ENCODE measurements at places on chromosomes 7 and 10.

GRCh38 chr7:149741629-149742028, 31.8 kb downstream of the ZNF467 start:
- DNase-seq, result no peak

GRCh38 chr7:64183126-64183742, 23.8 kb upstream of the ZNF735 start:
- DNase-seq, result no peak

GRCh38 chr7:130273081-130273932, 6.6 kb downstream of the CPA2 start:
- peak; percentile 82 for DNase-seq

GRCh38 chr7:78489476-78490240, 691.1 kb downstream of the PHTF2 start:
- DNase-seq, result no peak

GRCh38 chr7:27159266-27160144, 3.0 kb upstream of the HOXA7 start:
- DNase-seq, result no peak

DNA sequence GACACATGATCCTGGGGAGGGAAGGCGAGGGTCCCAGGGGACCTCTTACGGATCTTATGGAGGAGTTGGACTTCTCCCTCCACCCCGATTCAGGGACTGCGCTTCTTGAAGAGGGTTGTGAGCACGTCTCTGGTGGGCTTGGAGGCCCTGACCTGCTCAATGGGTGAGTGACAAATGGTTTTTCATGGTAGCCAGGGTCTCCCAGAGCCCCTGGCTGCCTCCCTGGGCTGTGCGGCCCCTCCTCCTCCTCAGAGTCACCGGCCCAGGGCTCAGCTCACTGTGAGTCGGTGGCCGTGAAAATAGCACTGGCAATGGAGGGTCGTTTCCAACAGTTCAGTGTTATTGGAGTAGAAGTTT, 26.6 kb downstream of the INPP5A start:
- no peak for DNase-seq

DNA sequence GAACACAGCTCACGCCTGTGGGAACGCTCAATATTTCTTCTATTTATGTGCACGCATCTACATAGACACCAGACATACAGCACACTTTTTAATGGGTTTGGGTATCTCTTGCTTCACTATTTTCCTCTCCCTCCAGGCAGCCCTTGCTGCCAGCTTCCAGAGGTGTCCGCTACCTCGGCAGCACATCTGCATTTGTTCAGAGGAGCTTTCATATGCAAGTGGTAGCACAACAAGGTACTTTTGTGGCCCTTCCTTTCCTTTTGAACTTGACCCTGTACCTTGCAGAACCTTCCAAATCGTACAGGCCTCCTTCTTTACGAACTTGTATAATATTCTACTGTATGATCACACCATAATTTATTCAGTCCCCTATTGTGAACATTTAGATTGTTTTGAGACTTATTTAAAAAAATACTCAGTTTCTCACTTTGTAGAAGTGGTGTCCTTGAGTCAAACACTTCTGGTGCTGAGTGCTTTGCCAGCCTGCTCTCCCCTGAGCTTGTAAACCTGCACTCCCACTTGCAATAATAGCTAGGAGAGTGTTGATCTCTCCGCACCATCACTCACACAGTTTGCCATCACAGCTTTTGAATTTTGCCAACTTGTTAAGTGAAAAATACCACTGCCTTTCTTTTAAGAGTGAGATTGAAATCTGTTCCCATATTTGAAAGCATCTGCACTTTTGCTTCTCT, 106.0 kb upstream of the ZNF32 start:
- DNase-seq, result peak; percentile 20

DNA sequence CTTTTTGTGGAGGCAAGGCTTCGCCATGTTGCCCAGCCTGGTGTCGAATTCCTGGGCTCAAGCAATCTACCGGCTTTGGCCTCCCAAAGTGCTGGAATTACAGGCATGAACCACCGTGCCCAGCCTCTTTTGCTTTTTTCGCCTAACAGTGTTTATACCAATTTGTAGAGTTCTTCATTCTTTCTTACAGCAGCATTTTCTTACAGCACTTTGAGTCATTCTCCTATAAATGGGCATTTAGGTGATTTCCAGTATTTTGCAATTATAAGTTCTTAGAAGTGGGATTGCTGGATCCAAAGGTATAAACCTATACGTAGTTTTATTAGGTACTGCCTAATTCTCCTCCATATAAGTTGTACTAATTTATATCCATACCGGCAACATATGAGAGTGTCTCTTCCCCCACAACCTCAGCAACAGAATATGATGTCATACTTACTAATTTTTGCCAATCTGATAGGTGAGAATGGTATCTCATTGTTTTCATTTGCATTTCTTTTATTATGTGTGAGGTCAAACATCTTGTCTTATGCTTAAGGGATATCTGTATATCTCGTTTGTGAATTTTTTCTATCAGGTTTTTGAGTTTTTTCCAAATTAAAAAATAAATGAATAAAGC, 39.1 kb downstream of the SUFU start:
- DNase-seq, result no peak

GRCh38 chr7:106915873-106916272, 50.8 kb downstream of the PIK3CG start:
- DNase-seq, result no peak

GRCh38 chr7:114758661-114759227, 163.2 kb upstream of the MDFIC start:
- DNase-seq, result no peak

GRCh38 chr7:139563856-139564255, 40.4 kb downstream of the CLEC2L start:
- no peak for DNase-seq

DNA sequence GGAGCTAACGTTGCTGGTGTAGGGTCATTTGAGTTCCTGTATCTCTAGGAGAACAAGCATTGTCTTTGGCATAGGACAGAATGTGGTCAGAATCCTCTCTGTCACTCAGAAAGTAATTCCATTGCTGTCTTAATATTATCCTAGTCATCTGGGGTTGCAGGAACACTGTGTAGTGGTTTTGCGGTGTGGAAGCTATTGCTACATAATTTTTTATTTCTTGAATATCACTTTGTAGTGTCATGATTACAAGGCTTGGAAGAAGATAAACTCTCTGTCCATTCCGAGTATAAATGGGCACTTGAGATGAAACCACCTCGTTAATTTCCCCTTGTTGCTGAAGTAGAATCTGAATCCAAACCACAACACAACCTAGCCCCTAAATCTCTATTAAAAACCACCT, 919.2 kb downstream of the LRMDA start:
- no peak for DNase-seq

DNA sequence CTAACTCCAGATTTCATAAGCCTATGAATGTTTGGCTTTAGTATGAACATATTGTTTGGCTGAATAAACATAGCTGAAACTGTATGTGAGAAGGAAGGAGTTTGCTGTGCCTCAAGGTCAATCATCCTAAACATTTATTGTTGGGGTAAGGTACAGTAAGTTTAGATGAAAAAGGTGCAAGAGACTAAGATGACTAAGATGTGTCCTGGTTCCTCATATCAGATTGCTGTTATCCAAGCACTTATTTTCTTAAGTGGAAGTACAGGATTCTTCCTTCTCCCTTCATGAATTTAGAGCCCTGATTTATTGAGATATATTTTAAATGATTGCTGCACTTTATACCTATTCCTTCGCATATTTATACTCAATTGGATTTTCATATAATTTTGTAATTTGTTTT, 12.2 kb downstream of the MDFIC start:
- no peak for DNase-seq

GRCh38 chr7:28483908-28484605, 71.7 kb downstream of the CREB5 start:
- no peak for DNase-seq

DNA sequence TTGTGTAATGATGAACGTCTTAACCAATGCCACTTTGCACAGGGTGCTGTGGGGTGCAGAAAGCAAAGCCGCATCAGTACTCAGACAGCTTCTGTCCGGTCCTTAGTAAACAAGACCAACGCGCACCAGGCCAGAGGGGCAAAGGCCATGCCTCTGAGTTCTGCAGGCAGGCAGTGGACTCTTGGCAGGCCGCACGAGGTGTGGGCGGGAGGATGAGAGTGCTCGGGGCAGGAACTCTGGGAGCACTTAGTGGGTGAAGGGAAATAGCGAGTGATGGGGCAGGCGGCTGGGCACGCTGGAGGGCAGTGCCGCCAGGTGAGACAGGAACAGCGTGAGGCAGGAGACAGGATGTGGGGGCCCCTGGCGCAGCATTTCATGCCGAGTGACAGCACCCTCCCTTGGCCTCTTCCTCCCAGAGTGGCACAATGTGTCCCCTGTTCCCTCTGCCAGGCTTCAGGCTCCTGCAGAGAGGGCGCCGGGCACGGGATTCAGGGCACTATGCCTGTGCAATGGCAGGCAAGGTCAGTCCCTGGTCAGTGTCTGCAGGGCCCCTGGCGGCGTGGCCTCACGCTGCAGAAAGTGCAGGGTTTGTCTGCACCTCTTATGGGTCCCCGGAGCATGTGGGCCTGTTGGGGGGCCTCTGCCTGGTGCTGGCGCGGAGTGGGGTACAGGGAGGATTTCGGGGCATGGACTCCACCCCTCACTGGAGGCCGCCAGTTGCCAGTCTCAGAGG, 60.4 kb downstream of the VIPR2 start:
- DNase-seq, result no peak

- peak; percentile 9 for DNase-seq
Measured at GRCh38 chr10:92757066-92757710, 67.4 kb downstream of the HHEX start.

- DNase-seq, result no peak
Measured at GRCh38 chr7:106073701-106074100, 38.4 kb downstream of the SYPL1 start.

Measured in iPS DF 6.9 (cell line).